ENCODE measurements at places on chromosomes 1 and 21.

DNA sequence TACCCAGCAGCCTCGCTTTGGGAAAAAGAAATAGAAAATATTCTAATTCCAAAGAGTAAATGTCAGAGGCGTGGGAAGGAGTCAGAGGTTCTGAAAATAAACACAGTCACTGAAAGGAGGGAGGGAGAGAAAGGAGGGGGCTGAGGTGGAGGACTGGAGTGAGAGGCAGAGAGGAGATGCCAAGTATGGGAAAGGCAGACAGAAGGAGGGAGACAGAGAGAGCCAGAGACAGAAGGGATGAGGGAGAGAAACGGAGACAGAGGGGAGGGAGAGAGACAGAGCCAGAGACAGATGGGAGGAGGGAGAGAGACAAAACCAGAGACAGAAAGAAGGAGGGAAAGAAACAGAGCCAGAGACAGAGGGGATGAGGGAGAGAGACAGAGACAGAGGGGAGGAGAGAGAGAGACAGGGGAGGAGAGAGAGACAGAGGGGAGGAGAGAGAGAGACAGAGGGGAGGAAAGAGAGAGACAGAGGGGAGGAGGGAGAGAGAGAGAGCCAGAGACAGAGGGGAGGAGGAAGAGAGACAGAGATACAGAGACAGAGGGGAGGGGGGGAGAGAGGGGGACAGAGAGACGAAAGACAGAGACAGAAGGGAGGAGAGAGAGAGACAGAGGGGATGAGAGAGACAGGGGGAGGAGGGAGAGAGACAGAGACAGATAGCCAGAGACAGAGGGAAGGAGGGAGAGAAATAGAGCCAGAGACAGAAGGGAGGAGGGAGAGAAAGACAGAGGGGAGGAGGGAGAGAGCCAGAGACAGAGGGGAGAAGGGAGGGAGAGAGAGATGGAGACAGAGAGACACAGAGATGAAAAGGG lies 525.5 kb downstream of the MATN1 start:
- no peak for DNase-seq

- DNase-seq, result peak; percentile 32
Measured at GRCh38 chr1:64539781-64540218, 69.9 kb downstream of the CACHD1 start.

DNA sequence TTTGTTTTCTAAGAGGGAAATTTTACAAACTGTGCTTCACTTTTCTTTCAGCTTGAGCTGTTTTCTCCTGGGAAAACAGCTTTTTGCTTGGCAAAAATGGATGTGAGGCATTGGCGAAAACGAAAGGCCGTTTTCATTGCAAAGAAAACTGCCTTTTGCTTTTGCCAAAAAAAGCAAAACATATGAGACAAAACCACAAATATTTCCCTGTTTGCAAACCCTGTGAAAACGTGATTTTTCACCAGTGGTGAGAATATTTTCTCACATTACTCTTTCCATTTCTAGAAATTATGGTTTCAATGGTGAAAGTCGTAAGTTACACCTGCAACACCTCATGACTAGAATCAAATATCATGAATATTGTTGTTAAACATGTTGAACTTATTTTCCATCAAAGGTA lies 74.0 kb upstream of the ZBTB18 start:
- DNase-seq, result no peak

DNA sequence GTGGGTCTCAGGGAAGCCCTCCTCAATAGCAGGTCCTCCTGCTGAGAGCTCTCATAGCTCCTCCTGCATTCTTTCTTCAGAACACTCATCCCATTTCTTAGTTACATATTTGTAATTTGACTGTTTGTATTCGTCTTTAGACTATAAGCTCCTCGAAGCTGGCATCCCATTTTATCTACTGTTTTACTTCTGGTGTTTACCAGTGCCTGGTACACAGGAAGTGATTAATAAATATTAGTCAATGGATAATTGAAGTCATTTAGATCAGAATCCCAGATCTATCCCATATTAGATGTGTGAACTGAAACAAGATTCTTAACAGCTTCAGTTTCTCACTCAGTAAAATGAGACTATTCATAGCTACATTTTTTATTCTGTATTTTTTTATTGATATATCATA lies 88.7 kb downstream of the PLPP3 start:
- DNase-seq, result no peak

GRCh38 chr1:22767852-22768251 lies 57.2 kb downstream of the EPHB2 start:
- no peak for DNase-seq

DNA sequence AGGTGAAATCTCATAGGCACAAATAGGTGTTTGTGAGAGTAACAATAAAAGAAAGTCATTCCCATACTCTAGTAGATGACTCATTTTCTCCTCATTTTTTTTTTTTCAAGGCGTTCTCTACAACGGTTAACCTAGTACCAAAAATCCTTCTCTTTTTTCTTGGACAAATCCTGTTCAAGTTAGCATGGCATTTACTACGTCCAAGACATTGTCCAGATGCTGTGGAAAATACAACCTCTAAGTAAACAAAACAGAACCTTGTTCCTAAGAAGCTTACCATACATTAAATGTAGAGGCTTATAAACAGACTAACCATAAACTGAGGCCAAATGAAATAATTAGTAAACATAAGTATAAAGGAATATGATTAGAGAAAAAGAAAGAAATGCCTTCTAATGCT lies 76.2 kb upstream of the RGS4 start:
- DNase-seq, result no peak

DNA sequence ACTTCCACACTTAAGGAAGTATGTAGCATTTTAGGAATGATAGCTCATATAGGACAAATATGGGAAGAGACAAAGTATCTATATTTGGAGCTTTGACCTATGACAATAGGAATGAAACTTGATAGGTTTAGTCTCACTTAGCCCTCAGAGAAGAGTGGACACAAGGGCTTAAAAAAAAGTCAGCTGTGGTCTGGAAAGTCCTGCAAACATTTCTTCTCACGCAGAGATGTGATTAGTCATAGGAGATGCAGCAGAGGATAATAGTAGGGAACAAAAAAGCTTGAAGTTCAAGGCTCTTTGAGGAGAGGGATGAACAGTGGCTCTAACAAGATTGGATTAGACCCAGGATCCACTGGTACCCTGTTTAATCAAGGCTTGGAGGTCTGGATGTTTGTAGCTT lies 14.8 kb upstream of the RNF220 start:
- DNase-seq, result peak; percentile 65

DNA sequence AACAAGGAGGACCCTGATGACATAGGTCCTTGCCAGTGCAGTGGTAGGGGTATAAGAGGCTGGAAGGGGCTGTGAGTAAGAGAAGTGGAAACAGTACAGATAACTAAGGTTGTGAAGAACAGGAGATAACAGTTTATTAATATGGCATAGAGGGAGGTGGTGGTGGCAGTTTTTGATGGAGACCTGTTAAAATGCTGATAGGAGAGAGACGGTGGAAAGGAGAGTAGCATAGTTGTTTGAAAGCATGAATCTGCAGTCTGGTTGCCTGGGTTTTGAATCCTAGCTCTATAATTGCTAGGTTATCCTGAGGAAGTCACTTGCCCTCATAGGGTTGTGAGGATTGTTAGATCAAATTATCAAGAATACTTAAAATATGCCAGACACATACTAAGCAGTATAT lies 19.4 kb downstream of the LRRC41 start:
- DNase-seq, result no peak

GRCh38 chr1:41353744-41354143 lies 7.5 kb upstream of the FOXO6 start:
- DNase-seq, result peak; percentile 20

- DNase-seq, result no peak
Measured at GRCh38 chr1:73611681-73612080, 586.3 kb downstream of the LRRIQ3 start.

- DNase-seq, result peak; percentile 18
Measured at GRCh38 chr21:32702702-32703101, 25.1 kb downstream of the SYNJ1 start.

DNA sequence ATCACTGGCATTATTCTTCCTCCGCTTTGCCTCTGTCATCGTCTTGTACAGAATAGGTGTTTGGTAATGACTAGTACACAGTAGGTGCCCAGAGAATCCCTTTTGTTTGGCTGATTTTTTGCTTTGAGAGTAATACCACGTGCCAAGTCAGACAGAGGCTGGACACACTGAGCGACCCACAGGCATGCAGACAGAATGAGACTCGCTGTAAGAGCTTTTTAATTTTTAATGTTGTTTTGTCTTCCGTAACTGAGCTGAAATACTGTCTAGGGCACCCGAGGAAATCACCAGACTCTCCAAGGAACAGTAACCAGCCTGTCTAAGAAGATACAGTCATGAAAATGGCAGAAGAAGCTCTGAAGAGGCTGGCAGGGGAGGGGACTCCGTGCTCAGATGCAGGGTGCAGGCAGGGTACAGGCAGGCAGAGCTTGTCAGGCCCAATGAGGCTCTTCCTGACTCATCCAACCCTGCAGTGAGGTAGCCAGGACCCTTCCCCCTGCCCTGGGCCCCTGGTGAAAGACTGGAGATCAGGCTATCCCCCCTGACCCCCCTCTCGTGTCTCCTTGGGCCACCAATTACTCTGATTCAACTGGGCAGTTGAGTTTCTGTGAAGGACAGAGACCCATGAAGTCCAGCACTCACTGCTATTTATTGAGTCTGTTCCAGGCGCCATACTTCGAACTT lies 60.1 kb upstream of the ECE1 start:
- DNase-seq, result no peak

DNA sequence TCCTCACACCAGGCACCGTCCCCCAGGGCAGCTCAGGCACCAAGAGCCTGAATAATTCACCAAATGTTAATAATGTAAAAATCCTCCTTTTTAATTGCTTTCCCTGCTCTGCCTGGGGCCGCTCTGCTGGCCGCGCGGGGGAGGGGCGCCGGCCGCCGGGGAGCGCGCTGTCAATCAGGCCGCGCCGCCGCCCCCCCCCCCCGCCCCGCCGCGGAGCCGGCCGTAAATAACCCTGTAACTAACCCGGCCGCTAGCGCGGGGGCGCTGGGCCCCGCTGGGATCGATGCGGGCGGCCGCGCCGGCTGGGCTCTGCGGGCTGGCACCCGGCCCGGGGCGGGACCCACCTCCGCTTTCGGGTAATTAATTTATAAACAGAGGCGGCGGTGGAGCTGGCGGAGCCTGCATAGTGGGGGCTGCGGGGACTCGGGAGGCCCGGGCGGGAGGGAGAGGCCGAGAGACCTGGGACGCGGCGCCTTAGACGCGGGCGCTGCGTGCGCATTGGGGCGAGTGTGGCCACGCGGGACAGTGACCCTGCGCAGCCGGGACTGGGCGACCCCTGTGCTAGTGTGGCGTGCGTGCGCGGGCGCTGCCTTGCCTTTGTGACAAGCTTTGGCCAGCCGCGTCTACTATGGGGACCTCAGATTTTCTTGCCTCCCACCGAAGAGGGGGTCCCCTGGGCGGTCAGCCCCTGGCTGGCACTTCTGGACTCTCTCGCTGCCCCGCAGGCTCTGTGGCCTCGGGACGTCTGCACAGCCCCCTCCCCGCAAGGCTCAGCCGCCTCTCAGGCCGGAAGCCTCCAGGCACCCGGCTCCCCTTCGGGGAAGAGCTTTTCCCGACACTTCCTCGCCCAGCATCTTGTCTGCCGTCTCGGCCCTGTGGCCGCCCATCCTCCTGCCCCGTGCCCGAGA lies 16.6 kb downstream of the SAMD11 start:
- peak; percentile 36 for DNase-seq

DNA sequence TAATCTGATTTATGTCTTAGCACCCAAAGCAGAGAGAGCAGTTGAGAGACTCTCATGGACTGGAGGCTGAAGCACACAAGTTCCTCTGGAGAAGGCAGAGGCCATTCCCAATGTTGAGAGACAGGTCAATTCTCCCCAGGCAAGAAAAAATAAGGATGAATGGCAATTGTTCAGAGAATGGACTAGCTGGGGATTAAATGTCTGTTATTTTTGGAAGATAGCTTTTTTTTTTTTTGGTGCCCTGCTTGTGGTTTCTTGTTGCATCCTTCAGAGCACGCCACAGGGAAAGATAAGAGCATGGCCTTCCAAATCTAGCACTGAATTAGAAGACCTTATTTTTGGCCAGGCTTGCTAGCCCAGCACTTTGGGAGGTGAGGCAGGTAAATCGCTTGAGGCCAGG lies 65.6 kb upstream of the ERRFI1 start:
- no peak for DNase-seq

GRCh38 chr21:33433425-33434114 lies 30.4 kb downstream of the IFNGR2 start:
- no peak for DNase-seq

- no peak for DNase-seq
Measured at GRCh38 chr1:72326494-72326893, 44.2 kb upstream of the NEGR1 start.

- no peak for DNase-seq
Measured at GRCh38 chr1:154465621-154466195, 36.3 kb upstream of the TDRD10 start.

DNA sequence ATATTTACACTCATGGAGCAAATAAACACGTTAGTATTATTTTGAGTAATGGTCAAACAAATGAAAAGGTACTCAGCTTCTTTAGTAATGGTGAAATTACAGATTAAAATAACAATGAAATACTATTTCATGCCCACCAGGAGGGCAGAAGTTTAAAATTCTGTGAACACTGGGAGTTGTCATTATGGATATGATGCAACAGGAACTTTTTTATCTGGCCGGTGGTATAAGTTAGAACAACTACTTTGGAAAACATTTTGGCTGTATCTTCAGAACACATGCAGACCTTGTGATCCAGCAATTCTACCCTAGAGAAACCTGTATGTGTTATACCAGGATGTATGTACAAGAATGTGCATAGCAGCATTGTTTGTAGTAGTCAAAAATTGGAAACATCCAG lies 23.2 kb upstream of the PPP1R8 start:
- DNase-seq, result no peak

GRCh38 chr1:35988237-35988636 lies 57.3 kb downstream of the AGO3 start:
- DNase-seq, result no peak

DNA sequence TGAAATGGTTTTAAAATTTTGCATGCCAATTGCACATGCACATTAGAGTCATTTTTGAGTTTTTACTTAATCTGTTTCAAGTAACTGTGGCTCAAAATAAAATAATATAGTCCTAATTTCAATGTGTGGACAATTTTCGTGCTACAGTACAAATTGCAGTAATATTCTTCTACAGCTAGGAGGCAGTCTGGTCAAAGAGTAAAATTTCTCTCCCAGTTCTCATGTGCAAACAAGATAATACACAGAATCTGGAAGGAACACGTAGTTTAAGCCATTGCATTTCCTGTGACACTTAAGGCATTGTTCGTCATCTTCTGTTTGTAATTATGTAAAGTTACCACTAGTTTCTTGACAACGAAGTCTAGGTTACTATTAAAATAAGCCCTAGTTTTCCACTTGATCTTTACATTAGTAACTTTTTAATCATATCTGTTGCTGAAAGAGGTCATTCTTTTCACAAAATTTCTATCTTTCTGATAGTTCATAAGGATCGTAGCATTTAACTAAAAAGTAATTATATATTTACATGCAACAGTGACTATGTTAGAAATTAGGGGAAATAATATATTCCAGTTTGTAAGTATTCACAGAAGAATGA lies 28.9 kb downstream of the ODR4 start:
- peak; percentile 13 for DNase-seq

- no peak for DNase-seq
Measured at GRCh38 chr1:42784946-42785693, at the start of gene TMEM269. Gene TMEM269 (plus strand): TSS chr1:42784991. CDS start chr1:42789894, 4,903 bp downstream.

DNA sequence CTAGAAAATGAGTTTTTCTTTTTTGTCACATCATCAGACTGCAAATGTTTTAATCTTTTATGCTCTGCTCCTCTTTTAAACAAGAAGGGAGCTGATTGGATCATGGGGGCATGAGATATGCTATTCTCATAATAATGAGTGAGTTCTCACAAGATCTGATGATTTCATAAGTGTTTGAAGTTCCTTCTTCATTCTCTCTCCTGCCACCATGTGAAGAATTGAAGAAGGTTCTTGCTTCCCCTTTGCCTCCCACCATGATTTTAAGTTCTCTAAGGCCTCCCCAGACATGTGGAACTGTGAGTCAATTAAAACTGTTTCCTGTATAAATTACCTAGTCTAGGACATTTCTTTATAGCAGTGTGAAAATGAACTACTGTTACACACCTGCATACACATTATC lies 218.2 kb downstream of the NRIP1 start:
- no peak for DNase-seq
